Metanephros (tissue), 2 donors: ENCODE measurements at places on chromosomes 7 and 10. TPM values are rescaled to one million over a fixed set of nuclear protein-coding genes. Genes with fewer than 3 reads are reported as not detected.

Gene TMEM140
- total RNA-seq, result 8.9 TPM

Gene CYP26C1
- not detected for total RNA-seq

Gene ZNF425
- total RNA-seq, result 4.6 TPM

Gene OLAH
- total RNA-seq, result 0.23 TPM

Gene EIF5AL1
- 0.12 TPM for total RNA-seq

Gene OR13A1
- total RNA-seq, result 0.06 TPM

Gene JAKMIP3
- total RNA-seq, result 0.35 TPM
